ENCODE measurements at places on chromosomes 1 and 21. TPM values are rescaled to one million over a fixed set of nuclear protein-coding genes. Genes with fewer than 3 reads are reported as not detected.

- DNase-seq = no peak
- H3K4me3 ChIP-seq = no peak overlapping the region
- no peaks in the 10 kb centered on the region for H3K4me1 ChIP-seq
- H3K36me3 ChIP-seq = no peaks in the 10 kb centered on the region
- H3K27me3 ChIP-seq = no peaks in the 10 kb centered on the region
- peak overlapping the region; percentile 61 for H3K27ac ChIP-seq
Measured at GRCh38 chr1:44485229-44485933, 80.3 kb downstream of the RNF220 start.

GRCh38 chr1:68378296-68379084 lies 71.3 kb downstream of the RPE65 start:
- H3K27me3 ChIP-seq = no peaks in the 10 kb centered on the region
- no peak for DNase-seq
- H3K27ac ChIP-seq = no peak overlapping the region
- H3K36me3 ChIP-seq = no peaks in the 10 kb centered on the region
- H3K4me1 ChIP-seq = no peaks in the 10 kb centered on the region

DNA sequence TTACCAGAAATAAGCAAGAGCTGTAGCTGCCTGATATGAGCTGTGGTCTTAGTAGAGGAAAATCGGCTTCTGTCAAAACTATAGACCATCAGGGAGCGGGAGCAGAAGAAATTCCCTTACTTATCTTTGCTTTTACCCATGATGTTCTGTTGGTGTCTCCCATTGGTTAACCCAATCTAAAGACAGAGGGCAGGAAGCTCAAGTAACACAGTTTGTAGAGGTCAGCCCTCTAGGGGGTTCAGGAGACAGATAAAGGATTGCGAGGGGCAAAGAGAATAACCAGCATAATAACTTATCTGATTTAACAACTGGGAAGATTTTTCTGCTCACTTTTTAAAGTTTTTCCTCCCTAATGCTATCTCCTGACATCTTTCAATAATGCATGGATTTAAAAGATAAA lies 142.4 kb downstream of the NTMT2 start:
- H3K4me1 ChIP-seq = no peaks in the 10 kb centered on the region
- H3K4me3 ChIP-seq = no peak overlapping the region
- DNase-seq = no peak

- H3K4me3 ChIP-seq = no peak overlapping the region
- H3K27ac ChIP-seq = peak overlapping the region; percentile 55
- no peaks in the 10 kb centered on the region for H3K27me3 ChIP-seq
- no peaks in the 10 kb centered on the region for H3K4me1 ChIP-seq
- H3K36me3 ChIP-seq = no peaks in the 10 kb centered on the region
Measured at GRCh38 chr1:5502311-5503194, 489.7 kb downstream of the NPHP4 start.

DNA sequence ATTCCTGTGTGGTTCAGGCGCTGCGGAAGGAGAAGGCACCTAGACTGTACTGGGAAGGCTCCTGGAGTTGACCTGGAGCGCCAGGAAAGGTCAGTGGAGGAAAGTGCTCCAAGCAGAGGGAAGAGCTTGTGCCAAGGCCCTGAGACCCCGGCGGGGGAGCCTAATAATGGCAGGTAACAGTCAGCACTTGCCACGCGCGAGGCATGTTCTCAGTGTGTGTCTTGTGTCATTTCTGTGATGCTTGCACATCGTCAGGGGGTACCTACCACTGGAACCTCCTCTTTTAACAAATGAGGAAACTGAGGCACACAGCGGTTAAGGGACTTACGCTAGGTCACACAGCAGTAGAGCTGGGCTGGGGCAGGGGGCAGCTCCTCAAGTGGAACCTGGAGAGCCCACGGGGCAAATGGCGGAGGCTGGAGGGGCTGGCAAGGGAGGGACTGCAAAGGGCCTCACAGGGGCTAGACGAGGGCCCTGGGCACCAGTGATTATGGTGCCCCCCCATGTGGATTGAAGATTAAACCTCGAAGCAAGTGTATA lies 976 bp upstream of the BMP8B start:
- DNase-seq = no peak
- peak overlapping the region; percentile 69 for H3K4me3 ChIP-seq
- H3K4me1 ChIP-seq = no peaks in the 10 kb centered on the region
- no peak overlapping the region for H3K27ac ChIP-seq
- no peaks in the 10 kb centered on the region for H3K36me3 ChIP-seq
- no peaks in the 10 kb centered on the region for H3K27me3 ChIP-seq

DNA sequence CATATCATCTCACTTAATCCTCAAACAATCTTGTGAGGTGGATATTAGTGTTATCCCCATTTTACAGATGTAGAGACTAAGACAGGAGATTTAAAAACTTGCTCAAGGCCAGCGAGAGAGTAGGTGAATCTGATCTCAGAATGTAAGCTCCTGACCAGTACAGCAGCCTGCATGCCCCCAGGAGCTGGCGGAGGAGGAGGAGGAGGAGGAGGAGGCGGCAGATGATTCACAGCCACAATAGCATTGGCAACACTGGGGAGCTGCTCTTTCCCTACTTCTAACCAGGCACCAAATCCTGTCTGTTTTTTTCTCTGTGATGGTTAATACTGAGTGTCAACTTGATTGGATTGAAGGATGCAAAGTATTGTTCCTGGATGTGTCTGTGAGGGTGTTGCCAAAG lies 243.2 kb downstream of the ATG4C start:
- H3K4me3 ChIP-seq = no peak overlapping the region
- DNase-seq = no peak
- H3K27ac ChIP-seq = no peak overlapping the region

GRCh38 chr1:46996659-46997281 lies 26.7 kb upstream of the CYP4X1 start:
- DNase-seq = no peak
- no peak overlapping the region for H3K4me3 ChIP-seq

DNA sequence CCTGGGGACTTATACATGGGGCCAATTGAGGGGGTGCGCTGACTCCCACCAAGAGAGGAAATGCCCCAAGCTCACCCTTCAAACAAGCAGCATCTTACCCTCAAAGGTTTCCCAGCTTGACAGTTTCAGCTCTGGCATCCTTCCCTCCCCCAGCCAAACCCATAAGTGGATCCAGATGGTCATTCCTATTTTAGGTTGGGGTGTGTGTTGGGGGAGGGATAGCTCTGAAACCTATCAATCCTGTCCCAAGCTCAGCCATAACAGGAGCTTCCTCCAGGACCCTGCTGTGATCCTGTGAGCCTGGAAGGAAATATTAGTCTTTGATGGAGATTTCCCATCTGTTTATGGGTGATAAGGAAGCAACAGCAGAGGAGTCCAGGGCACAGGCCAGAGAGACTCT lies 3.4 kb upstream of the TMEM222 start:
- peaks cover 4% of the 10 kb centered on the region for H3K27me3 ChIP-seq
- no peak for DNase-seq
- peaks cover 6% of the 10 kb centered on the region for H3K4me1 ChIP-seq
- no peak overlapping the region for H3K4me3 ChIP-seq

GRCh38 chr1:43527111-43527878 lies 3.4 kb upstream of the PTPRF start:
- H3K27me3 ChIP-seq = no peaks in the 10 kb centered on the region
- H3K4me1 ChIP-seq = no peaks in the 10 kb centered on the region
- no peak overlapping the region for H3K27ac ChIP-seq

DNA sequence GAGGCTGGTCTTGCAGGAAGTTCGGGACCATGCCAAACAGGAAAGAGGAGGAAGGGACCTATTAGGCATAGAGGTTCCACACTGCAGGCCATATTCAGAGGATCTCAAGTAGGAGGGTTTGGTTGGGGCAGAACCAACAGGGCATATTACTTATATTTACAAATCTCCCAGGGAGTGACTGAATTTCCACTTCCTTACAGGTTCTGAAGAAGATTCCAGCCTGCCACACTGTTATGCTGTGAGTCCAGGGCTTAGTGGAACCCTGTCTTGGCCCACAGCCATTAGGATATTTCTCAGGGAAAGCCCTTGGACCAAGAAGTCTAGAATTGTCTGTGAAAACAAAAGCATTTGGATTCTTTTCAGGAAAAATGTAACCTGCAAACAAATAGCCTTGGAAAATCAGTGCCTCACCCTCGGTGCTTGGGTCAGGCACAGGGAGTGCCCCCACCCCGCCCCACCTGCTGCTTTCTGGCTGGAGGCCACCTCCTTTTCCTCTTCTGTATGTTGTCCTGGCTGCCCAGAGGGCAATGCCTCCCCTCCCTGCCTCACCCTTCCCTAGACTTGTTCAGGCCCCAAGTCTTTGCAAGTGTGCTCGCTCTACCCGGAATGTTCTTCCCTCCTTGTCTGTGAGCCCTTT lies 41.0 kb upstream of the JUN start:
- DNase-seq = no peak
- no peaks in the 10 kb centered on the region for H3K27me3 ChIP-seq
- H3K4me1 ChIP-seq = no peaks in the 10 kb centered on the region
- H3K36me3 ChIP-seq = no peaks in the 10 kb centered on the region
- peak overlapping the region; percentile 21 for H3K27ac ChIP-seq

DNA sequence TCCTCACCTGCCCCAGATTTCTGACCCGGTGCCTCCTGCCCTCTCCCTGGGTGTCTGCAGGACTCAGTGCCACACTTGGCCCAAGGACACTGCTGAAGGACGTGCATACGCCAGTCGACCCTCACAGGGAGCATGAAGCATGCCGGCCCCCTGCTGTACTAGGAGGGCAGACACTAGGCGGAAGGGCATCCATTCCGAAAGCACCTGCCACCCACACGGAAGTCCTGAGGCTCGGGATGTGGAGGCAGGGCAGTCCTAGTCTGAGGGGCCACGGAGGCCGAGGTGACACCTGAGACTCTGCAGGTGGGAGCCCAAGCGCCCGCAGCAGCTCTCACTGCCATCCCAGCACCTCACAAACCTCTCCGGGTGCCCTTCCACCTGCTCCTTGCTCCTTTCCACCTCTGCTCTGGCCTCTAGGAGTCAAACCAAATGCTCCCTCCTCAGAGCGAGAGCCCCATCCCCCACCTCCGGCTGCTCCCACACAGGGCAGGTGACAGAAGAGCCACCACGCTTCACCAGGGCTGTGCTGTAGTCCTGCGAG lies 2.4 kb downstream of the NPHP4 start:
- H3K27me3 ChIP-seq = no peaks in the 10 kb centered on the region
- H3K4me3 ChIP-seq = no peak overlapping the region
- DNase-seq = no peak
- H3K4me1 ChIP-seq = peaks cover 4% of the 10 kb centered on the region
- H3K27ac ChIP-seq = no peak overlapping the region

GRCh38 chr21:41887667-41888066 lies 8.5 kb upstream of the PRDM15 start:
- H3K36me3 ChIP-seq = no peaks in the 10 kb centered on the region
- no peak overlapping the region for H3K4me3 ChIP-seq
- no peak overlapping the region for H3K27ac ChIP-seq
- no peaks in the 10 kb centered on the region for H3K4me1 ChIP-seq
- no peaks in the 10 kb centered on the region for H3K27me3 ChIP-seq
- no peak for DNase-seq

GRCh38 chr1:1170215-1171091 lies 3.2 kb upstream of the TTLL10 start:
- H3K36me3 ChIP-seq = no peaks in the 10 kb centered on the region
- no peak overlapping the region for H3K27ac ChIP-seq
- peaks cover 4% of the 10 kb centered on the region for H3K4me1 ChIP-seq
- H3K4me3 ChIP-seq = no peak overlapping the region
- DNase-seq = no peak

DNA sequence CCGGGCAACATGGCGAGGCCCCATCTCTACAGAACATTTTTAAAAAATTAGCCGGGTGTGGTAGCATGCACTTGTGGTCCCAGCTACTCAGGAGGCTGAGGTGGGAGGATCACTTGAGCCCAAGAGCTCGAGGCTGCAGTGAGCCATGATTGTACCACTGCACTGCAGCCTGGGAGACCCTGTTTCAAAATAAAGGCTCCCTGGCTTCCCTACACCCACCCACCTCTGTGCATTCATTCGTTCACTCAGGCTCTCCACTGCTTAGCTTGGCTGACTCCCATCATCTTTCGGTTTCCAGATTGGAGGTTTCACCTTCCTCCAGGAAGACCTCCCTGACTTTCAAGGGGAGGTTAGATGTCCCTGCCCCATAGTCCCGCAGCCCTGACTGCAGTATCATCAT lies 14.2 kb downstream of the KIAA2013 start:
- H3K27me3 ChIP-seq = no peaks in the 10 kb centered on the region
- H3K36me3 ChIP-seq = no peaks in the 10 kb centered on the region
- H3K27ac ChIP-seq = no peak overlapping the region
- no peak overlapping the region for H3K4me3 ChIP-seq
- DNase-seq = no peak

DNA sequence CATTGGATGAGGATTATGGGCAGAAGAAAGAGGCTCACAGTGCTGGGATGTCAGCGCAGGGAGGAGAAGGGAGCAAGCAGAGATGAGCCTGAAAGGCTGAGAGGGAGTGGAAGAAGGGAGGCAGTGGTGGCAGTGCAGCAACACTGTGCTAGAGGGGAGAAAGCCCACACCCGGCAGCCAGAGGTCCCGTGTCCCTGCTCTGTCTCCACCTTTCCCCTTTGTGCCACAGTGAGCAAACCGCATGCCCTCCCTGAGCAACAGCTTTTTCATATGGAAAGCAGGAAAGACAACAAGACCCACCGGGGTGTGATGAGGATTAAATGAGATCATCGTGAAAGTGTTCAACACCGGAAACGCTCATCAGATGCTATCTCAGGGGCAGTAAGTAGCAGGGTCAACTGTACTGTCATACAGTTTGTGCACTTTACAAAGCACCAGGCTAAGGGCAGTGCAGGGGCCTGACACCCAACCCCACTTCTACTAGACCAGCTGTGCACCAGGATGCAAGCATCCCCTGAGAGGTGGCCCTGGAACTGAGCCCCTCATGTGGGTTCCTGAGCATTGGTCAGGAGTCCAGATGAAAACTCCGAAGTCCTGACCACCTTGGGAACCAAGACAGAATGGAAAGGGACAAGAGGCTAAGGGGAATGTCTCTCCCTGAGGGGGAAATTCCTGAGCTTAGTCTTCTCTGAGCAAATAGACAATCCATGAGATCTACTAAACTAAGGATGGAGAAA lies 9.1 kb downstream of the NHLH1 start:
- H3K27ac ChIP-seq = peak overlapping the region; percentile 86
- no peak for DNase-seq
- no peak overlapping the region for H3K4me3 ChIP-seq

GRCh38 chr1:221801773-221802516 lies 60.1 kb upstream of the DUSP10 start:
- no peak for DNase-seq
- H3K36me3 ChIP-seq = no peaks in the 10 kb centered on the region
- no peaks in the 10 kb centered on the region for H3K27me3 ChIP-seq
- no peak overlapping the region for H3K4me3 ChIP-seq
- no peaks in the 10 kb centered on the region for H3K4me1 ChIP-seq
- no peak overlapping the region for H3K27ac ChIP-seq

GRCh38 chr1:85321237-85321964 lies 45.0 kb upstream of the BCL10 start:
- no peaks in the 10 kb centered on the region for H3K36me3 ChIP-seq
- no peak overlapping the region for H3K4me3 ChIP-seq
- no peaks in the 10 kb centered on the region for H3K4me1 ChIP-seq

Gene FAM177B
- 1.4 TPM for total RNA-seq

Gene MX2
- total RNA-seq = 8.9 TPM

Gene LRRC53
- total RNA-seq = not detected

Gene CTSK
- 204 TPM for total RNA-seq

Gene TRIM46
- total RNA-seq = 1.5 TPM
